ENCODE measurements at places on chromosomes 2 and 18.

- no peak for DNase-seq
Observed at GRCh38 chr18:71754246-71754645, 789.9 kb downstream of the CBLN2 start.

DNA sequence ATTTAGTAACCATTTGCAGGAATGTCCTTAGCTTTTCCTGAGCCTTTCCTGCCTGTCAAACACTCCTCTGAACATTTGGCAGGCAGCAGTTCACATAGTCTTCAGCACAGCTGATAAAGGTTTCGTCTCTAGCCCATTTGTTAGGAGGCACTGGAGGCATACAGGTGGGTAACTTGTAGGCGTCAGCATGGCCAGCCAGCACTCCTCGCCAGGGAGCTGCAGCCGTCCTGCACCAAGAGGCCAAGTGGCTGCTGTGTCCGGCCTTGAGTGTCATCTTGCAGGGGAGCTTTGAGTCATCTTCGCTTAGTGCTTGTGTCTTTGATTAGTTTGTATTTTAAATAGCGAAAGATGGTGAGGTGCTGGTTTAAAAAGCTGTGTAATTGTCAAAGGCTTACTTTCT is 120.3 kb upstream of the NFATC1 start:
- DNase-seq, result no peak

- DNase-seq, result no peak
Observed at GRCh38 chr2:176114120-176114929, 2.3 kb upstream of the HOXD10 start.

DNA sequence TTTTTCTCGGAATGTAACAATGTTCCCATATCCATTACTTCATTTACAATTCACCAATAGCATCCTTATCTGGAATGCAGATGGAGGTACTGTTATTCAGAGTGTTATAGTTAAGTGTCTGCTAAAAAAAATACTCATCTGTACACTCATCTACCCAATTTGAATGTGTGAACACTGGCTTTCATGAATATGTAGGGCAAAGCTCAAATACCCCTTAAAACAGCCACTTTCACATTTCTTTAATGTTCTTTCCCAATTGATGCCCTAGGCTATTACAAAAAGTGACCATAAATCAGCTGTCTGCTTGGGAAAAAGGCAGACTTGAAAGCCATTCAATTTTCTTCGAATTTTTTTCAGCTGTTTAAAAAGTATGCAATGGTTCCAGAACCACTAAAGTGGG is 796.3 kb upstream of the FSHR start:
- no peak for DNase-seq

DNA sequence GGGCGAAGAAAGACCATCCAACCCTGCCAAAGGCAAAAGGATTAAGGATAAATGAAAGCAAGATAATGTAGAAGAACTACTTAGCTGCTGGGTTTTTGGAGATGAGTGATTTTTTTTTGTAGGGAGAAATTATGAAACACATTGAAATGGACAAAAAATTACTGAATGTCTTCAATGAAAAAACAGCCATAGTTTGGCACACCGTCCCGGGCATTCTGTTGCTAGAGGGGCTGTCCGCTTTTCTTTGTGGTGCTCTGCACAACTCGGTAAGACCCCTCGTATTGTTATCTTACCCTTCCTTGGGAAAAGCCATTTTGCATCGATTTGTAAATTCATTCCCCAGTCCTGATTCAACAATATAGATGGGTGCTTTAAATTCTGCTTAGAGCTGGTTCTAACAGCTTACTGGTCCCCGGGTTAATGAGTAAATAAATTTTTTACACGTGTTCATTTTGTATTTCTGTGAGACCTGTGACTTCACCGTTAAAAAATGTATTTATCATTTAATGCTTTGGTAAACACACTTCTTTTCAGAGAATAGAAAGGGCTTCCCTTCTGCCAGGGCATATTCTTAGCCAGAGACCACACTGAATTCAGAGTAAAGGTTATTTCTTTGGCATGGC is 912 bp upstream of the LAPTM4A start:
- no peak for DNase-seq
